ENCODE measurements at places on chromosomes 7 and 10. TPM values are rescaled to one million over a fixed set of nuclear protein-coding genes. Genes with fewer than 3 reads are reported as not detected.

Gene TFR2
- 1.4 TPM for total RNA-seq

Gene OR2A14
- total RNA-seq: not detected

Gene NPSR1
- not detected for total RNA-seq

Gene BCCIP
- 102 TPM for total RNA-seq

Gene LEP
- total RNA-seq: not detected

Gene CALHM3
- total RNA-seq: not detected

Gene SMKR1
- 4.4 TPM for total RNA-seq

Gene H2BK1
- not detected for total RNA-seq

Gene SCART1
- total RNA-seq: 1.2 TPM

Gene GPR158
- total RNA-seq: 0.06 TPM

Gene UNCX
- not detected for total RNA-seq

Gene USP54
- total RNA-seq: 15.3 TPM

Gene OR6V1
- total RNA-seq: not detected

Gene CEP55
- 76.0 TPM for total RNA-seq

Gene ANLN
- total RNA-seq: 84.9 TPM

Gene GPER1
- total RNA-seq: 2.3 TPM

Gene KNDC1
- total RNA-seq: 0.09 TPM

Gene MNX1
- 2.7 TPM for total RNA-seq

Gene SPDYE2
- not detected for total RNA-seq

Gene ASB4
- 0.47 TPM for total RNA-seq

Gene KCNIP2
- 2.0 TPM for total RNA-seq

Gene AGAP9
- 3.6 TPM for total RNA-seq

Gene CPA1
- not detected for total RNA-seq

Gene PRKG1
- total RNA-seq: 0.81 TPM

Gene HUS1
- 22.1 TPM for total RNA-seq

Gene DOCK1
- 30.1 TPM for total RNA-seq

Gene CDK14
- 1.2 TPM for total RNA-seq

Gene CYP2W1
- total RNA-seq: 0.05 TPM

Gene SUGCT
- 1.3 TPM for total RNA-seq

Gene CCL24
- total RNA-seq: not detected

Gene GALNT17
- 3.1 TPM for total RNA-seq

Gene CCDC7
- 6.9 TPM for total RNA-seq

Gene EPHB4
- total RNA-seq: 49.1 TPM

Gene CCDC3
- 0.02 TPM for total RNA-seq

Gene CRYGN
- 0.07 TPM for total RNA-seq

Gene H2AZ2
- total RNA-seq: 194 TPM

Gene MOGAT3
- total RNA-seq: not detected

Gene HECW1
- 24.7 TPM for total RNA-seq

Gene ZNF487
- 5.4 TPM for total RNA-seq

Gene CADPS2
- 17.2 TPM for total RNA-seq

Gene FFAR4
- not detected for total RNA-seq

Gene NPTX2
- 2.0 TPM for total RNA-seq

Gene C7orf57
- 0.12 TPM for total RNA-seq

Gene CALML3
- not detected for total RNA-seq

Gene AKR1D1
- total RNA-seq: not detected

Gene COL17A1
- total RNA-seq: not detected

Gene TRIL
- total RNA-seq: 0.05 TPM

Gene PRR15
- not detected for total RNA-seq

Gene FLNC
- 0.57 TPM for total RNA-seq

Gene CFTR
- not detected for total RNA-seq

Gene PMPCB
- total RNA-seq: 105 TPM

Gene BLNK
- total RNA-seq: not detected

Gene CHST15
- 53.2 TPM for total RNA-seq

Data from NCI-H460 (cell line).